ENCODE measurements at places on chromosomes 5 and 9. TPM values are rescaled to one million over a fixed set of nuclear protein-coding genes. Genes with fewer than 3 reads are reported as not detected.

Gene SGCD
- 0.28 TPM for total RNA-seq

DNA sequence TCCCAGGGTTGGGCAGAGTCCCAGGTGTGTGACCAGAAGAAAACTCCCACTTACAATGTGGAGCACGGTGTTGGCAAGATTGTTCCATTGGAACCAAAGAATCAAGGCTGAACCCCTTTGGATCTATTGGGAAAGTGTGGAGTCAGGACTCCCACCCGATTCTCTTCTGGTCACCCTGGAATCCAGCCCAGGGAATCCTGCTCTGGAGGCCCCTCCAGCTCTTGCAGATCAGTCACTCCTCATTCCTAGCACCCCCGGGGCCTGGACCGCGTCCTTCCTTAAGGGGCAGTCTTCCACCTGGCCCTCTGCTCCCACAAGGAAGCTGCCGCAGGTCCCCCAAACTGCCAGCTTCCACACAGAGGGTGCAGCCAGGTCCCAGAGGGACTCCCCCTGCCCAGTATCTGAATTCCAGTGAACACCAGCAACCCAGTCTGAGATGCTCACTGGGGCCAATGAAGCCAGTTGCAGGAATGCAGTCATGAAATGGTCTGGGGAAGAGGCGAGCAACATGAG is 170.1 kb downstream of the GADD45G start:
- H3K27ac ChIP-seq, result no peak overlapping the region
- H3K27me3 ChIP-seq, result no peaks in the 10 kb centered on the region
- no peak overlapping the region for H3K4me3 ChIP-seq
- peaks cover 9% of the 10 kb centered on the region for H3K4me1 ChIP-seq
- H3K36me3 ChIP-seq, result no peaks in the 10 kb centered on the region

DNA sequence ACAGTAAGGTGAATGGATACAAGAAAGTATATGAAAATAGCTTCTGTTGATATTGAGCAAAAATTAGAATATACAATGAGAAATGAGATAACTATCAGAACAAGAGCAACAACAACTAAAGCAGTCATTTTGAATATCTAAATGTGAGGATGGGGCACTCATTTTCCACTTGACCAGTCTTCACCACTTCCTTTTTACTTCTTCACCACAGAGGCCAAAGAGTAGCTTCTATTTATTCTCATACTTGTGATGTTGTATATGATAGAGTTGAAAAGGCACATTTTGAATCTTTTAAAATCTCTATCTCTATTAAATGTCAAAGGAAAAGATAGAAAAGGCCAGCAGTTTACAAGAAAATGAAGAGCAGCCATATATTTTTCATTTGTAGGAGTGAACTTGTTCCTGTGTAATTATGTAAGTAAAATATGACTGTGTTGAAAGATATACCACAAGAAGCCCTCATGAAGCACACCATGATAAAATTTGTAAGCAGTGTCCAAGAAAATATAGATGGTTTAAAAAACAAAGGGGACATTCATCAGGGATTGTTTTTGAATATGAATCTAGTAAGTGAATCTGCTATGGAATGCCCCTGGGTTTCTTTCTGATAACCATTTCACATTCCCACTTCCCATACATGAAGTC is 39.2 kb downstream of the ADAMTS19 start:
- DNase-seq, result no peak
- no peaks in the 10 kb centered on the region for H3K36me3 ChIP-seq
- no peaks in the 10 kb centered on the region for H3K27me3 ChIP-seq

GRCh38 chr5:111747337-111747736 is 9.7 kb downstream of the NREP start:
- no peaks in the 10 kb centered on the region for H3K36me3 ChIP-seq
- H3K27ac ChIP-seq, result no peak overlapping the region
- no peak overlapping the region for H3K4me3 ChIP-seq
- no peaks in the 10 kb centered on the region for H3K27me3 ChIP-seq
- DNase-seq, result no peak

All from Caco-2 (cell line).